Nucleus accumbens (tissue), 56 donors: ENCODE measurements at places on chromosomes 4 and X.

DNA sequence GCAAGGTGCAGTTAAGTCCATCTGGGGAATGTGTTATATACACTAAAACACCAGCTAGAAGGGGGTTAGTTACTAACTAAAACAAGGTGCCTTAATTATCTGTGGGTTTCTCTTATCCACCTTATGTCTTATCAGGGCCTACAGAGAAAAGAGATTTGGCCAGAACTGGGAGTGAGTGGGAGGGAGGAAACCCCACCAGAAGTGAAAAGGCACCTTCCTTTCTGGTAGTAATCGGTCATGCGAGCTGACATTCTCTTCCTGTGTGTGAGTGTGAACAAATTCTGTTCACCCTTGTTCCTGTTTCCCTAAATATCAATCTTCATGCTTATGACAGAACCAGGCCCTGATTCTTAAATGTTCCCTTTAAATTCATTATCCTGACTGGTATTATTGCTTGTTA is 43.5 kb downstream of the SRPX2 start:
- no peak for DNase-seq

DNA sequence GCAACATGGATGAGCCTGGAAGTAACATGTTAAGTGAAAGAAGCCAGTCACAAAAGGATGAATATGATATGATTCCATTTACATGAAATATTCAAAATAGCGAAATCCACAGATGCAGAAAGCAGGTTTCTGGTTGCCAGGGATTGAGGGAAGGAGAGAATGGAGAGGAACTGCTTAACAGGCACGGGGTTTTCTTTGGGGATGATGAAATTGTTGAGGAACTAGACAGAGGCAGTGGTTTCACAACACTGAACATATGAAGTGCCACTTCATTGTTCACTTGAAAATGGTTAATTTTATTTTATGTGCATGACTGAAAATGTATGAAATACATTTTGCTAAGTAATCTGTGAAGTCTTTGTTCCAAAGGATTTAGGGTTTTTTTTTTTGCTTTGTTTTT is 182.5 kb upstream of the TBL1X start:
- DNase-seq: no peak

DNA sequence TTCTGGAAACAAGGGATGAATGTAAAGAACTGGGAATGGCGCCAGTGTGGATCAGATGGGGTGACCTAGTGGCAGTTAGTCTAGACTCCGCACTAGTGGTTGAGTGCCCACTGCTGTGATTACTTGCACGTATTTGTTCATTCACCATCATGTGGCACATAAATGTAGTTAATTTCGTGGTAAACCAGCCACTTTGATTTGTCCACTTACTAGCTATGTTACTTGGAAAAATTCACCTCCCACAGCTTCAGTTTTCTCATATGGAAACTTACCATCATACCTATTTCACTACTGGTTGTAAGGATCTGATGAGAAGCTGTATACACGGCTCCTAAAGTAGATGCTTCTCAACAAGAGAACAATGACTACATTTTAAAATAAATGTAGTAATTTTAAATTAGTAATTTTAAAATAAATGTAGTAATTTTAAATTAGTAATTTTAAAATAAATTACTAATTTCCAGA is 394 bp upstream of the DYNLT3 start:
- DNase-seq: no peak

DNA sequence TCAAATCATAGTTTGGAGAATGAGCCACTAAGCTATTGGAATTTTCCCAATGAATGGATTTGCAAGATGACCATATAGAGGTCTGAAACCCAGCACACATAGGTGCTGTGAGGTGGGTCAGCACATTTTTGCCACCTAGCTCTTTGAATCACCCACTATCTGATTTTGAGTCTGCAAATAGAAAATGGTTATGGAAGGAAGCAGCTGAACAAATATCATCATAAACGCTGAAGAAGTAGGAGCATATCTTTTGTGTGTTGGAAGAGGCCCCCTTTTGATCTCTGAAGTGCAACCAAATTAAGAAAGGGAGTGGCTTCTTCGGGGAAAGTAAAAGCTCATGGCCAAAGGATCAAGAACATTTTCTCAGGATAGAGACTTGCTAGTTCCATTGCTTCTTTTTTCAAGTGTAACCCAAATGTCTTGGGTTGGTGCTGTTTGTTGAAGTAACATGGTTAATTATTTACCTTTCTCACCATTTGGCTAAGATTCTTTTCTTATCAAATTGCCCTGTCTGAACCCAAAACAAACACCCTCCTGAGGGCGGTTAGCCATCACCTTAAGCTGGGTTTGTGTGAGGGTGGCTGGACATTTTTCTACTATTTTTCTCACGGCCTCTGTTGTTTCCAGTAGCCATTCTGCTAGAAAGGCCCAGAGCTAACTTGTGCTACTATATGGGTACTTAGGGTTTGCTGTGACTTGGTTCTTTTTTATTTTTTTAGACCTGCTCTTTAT is 18.4 kb upstream of the SORBS2 start:
- no peak for DNase-seq

- no peak for DNase-seq
These were observed 24.7 kb upstream of the FRAS1 start for GRCh38 chr4:78032446-78032845.

- no peak for DNase-seq
These were observed 43.9 kb upstream of the PPP2R2C start for GRCh38 chr4:6516281-6516680.

DNA sequence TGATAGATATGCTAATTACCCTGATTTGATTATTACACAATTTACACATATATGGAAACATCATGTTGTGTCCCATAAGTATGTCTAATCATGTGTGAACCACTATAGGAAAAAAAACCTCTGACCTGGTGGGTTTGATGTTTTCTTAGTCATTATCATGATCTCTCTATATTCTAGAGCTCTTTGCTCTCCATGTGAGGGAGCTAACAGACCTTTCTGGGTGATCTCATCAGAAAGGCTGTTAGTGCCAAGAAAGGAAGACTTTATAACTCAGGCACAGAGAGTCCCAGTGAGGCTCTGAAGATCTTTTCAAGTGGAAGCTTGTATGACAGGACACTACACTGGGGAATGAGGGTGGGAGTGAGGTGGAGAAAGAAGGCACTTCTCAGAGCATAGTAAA is 527.7 kb upstream of the MAGEB2 start:
- no peak for DNase-seq

- DNase-seq: no peak
These were observed 10.4 kb downstream of the SLC9B1 start for GRCh38 chr4:103008875-103009729.

DNA sequence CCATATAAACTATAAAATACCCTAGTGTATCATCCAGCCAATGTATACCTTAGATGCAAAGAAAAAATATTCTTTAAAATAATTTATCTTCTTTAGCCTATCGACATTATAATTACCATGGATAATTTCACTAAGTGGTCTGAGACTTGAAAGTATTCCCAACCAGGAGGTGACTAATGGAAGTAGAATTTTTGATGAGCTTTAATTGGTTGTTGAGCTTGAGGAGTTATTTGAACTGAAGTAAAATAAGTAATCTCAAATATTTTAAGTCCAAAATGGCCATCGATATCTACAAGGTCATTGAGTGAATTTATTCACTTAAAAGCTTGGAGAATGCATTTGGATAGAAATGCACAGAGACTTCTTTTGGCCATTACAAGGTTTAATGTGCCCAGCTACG is 436.2 kb downstream of the TLL1 start:
- no peak for DNase-seq

- DNase-seq: no peak
These were observed 130.1 kb downstream of the RNF150 start for GRCh38 chr4:141003193-141003592.

DNA sequence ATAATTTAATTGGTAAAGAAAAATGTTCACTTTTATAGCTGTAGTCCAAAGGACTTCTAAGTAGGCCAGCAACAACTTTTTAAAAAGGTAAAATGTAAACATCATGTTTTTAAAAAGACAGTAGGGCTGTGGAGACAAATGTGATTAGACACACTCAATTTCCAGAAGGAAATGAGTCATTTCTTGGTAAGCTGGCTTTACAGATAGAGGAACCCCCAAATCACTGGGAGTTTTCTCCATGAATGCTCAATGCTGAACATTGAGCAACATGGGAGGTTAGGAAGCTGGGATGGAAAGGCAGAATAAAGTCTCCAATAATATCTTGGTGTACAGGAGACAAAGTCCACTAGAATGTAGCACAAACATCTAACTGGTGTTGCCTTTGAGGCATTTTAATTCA is 121.3 kb downstream of the NWD2 start:
- no peak for DNase-seq

DNA sequence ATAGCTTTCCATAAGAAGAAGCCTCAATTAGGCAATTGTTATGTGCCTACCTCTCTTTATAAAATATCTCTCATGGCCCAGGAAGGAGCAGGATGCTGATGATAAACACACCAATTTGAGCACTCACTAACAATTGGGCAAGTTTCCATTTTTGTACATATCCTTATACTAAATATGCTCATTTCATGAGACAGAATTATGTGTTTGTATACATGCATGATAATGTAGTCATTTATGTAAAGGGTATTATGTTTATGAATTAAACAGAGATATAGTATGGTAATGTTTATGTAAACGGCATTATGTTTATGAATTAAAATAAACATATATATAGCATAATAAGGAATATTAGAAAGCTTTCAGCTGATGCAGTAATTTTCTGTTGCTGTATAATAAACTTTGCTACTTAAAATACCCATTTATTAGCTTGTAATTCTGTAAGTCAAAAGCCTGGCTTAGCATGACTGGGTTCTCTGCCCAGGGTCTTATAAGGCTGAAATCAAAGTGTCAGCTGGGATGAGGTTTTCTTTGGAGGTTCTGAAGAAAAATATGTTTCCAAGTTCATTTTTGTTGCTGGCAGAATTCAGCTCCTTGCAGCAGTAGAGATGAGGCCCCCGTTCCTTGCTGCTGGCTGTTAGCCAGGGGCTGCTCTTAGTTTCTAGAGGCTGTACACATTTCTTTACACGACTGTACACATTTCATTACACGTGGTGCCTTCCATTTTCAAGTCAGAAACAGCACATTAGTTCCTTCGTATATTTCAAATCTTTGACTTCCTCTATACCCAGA is 89.0 kb downstream of the GLRA2 start:
- DNase-seq: no peak

GRCh38 chrX:74613370-74614092 is 893 bp downstream of the RLIM start:
- no peak for DNase-seq

GRCh38 chr4:145234091-145234706 is 53.8 kb upstream of the OTUD4 start:
- no peak for DNase-seq

DNA sequence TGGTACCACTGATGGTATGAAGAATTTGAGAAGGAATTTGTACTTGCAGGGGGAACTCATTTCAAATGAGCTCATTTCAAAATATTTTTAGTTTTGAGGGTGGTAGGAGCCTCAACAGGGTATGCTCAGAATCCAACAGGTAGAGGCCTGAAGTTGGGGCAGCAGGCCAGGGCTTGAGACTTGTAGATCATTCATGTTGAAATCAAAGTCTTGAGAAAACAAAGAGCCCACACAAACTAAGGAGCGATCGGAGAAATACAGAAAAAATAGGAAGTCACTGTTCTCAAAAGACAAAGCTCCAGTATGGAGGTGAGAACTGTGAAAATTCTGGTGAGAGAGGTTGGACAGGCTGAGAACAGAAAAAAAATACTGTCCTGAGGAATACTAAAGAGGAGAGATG is 979 bp upstream of the SLC9A6 start:
- no peak for DNase-seq

GRCh38 chrX:96455078-96455477 is 229.6 kb upstream of the DIAPH2 start:
- no peak for DNase-seq

GRCh38 chr4:184201179-184201578 is 16.5 kb downstream of the ENPP6 start:
- DNase-seq: no peak

DNA sequence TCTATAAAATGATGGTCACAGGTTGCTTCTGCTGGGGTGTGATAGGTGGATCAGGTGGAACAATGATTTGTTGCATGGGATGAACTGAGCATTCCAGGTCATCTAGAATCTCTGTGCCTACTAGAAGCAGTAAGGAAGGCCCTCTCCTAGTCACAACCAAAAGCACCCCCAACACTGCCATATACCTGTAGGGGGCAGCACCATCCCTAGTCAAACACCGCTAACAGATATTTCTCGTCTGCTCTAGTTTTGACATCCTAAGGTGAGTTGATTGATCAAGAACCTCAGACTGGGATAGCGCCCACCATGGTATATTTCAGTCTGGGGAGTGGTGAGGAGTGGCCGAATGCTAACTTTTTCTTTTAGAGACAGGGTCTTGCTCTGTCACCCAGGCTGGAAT is 160.2 kb downstream of the NHS start:
- no peak for DNase-seq

GRCh38 chr4:26839534-26839951 is 21.1 kb upstream of the STIM2 start:
- no peak for DNase-seq

GRCh38 chrX:15475486-15475885 is 17.6 kb downstream of the PIR start:
- no peak for DNase-seq

GRCh38 chr4:183337833-183338232 is 15.6 kb upstream of the CLDN24 start:
- no peak for DNase-seq

GRCh38 chr4:41236032-41236431 is 20.7 kb upstream of the UCHL1 start:
- no peak for DNase-seq

GRCh38 chrX:5595570-5595969 is 633.1 kb downstream of the NLGN4X start:
- DNase-seq: no peak

GRCh38 chrX:109553862-109554261 is 17.2 kb downstream of the NXT2 start:
- no peak for DNase-seq
